Lung (tissue), 17 donors: ENCODE measurements at places on chromosomes 13 and 19. TPM values are rescaled to one million over a fixed set of nuclear protein-coding genes. Genes with fewer than 3 reads are reported as not detected.

The FGF22 gene
- polyA plus RNA-seq = 0.10 TPM

The ZNF555 gene
- polyA plus RNA-seq = 1.6 TPM

The TGFB1 gene
- polyA plus RNA-seq = 27.8 TPM

The ASPDH gene
- polyA plus RNA-seq = not detected

The LENG8 gene
- 139 TPM for polyA plus RNA-seq

The GPC5 gene
- 0.77 TPM for polyA plus RNA-seq

The IGFL3 gene
- polyA plus RNA-seq = not detected

The PRR20A gene
- polyA plus RNA-seq = not detected

The NKPD1 gene
- 0.08 TPM for polyA plus RNA-seq

The FOXO1 gene
- polyA plus RNA-seq = 4.1 TPM

The ZNF155 gene
- polyA plus RNA-seq = 4.7 TPM

The ZNF559 gene
- 16.5 TPM for polyA plus RNA-seq
